ENCODE measurements at places on chromosomes 1 and 21.

GRCh38 chr1:145961109-145961424, 3.2 kb upstream of the LIX1L start:
- DNase-seq = no peak

- no peak for DNase-seq
Observed at GRCh38 chr21:43956670-43957035, 55.5 kb upstream of the TRAPPC10 start.

DNA sequence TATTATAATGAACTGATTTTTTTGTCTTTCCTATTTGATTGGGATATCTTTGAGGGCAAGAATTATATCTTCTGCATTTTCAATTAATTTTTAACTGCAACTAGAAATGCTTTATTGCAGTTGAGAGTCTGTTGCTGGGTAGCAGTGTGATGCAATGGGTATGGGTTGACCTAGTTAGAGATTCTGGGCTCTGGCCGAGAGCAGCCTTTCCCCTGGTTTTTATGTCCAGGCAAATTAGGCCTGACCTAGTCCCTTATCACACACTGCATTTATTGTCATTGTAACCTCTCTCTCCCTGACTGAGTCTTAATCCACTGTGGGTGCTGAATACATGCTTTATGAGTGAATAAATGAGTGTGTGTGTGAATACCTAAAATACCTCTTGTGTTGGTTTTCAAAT, 206.4 kb upstream of the PTGFR start:
- no peak for DNase-seq

DNA sequence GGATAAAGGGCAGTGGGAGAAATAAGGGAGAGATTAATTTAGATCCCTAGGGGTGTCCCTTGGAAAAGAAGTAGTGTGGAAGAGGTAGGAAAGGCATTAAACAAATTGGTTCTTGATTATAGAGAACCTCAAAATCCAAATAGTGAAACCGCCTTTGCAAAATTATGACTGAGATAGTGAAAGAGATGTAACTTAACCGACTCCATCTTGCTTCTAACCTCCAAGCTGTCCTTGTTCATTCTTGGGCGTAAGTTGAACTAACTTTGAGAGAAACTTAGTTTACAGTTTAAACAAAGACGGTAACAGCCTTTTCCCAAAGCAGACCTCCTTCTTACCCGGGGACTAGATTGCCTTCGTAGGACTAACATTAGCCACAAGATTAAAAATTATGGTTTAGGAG, 3.2 kb upstream of the RAB3GAP2 start:
- DNase-seq = no peak

GRCh38 chr21:35226968-35227744, 178.1 kb upstream of the RUNX1 start:
- DNase-seq = peak; percentile 29

GRCh38 chr1:78619032-78619431, 1.2 kb upstream of the IFI44L start:
- DNase-seq = no peak

- no peak for DNase-seq
Observed at GRCh38 chr21:29711236-29711635, 228.6 kb downstream of the GRIK1 start.

Measured in stimulated activated CD4-positive, alpha-beta T cell treated with anti-CD3 and anti-CD28 coated beads, TNF-alpha, amount 100 ng/mL, for 24 hours (primary cell).